ENCODE measurements at places on chromosomes 7 and 10.
A peak's percentile ranks its signal among the peaks of the same experiment; 100 is the strongest.

- DNase-seq: no peak
These were observed 29.5 kb downstream of the LYZL2 start for GRCh38 chr10:30600005-30600404.

- DNase-seq: no peak
These were observed 83.5 kb downstream of the SPDYE5 start for GRCh38 chr7:75575488-75576121.

DNA sequence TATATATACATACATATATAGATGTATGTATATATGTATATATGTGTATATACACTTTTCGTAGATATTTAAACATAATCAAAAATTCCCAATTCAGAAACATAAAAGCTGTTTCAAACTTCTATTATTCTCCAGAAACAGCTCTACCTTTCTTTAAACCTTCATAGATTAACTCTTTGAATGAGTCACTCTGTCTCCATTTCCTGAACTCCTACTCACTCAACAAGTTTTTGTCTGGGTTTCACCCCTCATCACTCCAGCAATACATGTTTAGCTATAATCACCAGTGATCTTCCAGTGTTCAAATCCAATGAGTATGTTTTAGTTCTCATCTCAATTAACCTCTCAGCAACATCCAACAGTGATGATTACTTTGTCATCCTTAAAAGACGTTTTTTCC is 9.6 kb downstream of the DGKB start:
- DNase-seq: no peak

DNA sequence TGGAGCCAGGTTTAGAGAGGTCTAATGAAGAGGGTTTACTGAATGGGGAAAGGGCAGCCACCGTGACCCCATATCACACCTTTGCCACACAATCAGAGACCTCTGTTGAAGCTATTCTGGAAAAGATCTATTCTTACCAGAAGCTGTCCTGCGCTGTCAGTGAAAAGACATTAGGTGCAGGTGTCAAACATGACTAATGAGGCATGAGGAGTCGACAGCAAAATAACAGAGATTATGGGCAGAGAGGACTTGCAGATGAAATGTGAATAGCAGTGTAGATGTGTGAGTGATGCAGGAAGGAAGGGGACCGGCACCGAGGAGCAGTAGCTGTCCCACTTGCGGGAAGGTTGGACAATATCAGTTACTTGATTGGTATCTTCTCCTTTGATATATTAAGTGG is 627.7 kb upstream of the GALNT17 start:
- DNase-seq: no peak

DNA sequence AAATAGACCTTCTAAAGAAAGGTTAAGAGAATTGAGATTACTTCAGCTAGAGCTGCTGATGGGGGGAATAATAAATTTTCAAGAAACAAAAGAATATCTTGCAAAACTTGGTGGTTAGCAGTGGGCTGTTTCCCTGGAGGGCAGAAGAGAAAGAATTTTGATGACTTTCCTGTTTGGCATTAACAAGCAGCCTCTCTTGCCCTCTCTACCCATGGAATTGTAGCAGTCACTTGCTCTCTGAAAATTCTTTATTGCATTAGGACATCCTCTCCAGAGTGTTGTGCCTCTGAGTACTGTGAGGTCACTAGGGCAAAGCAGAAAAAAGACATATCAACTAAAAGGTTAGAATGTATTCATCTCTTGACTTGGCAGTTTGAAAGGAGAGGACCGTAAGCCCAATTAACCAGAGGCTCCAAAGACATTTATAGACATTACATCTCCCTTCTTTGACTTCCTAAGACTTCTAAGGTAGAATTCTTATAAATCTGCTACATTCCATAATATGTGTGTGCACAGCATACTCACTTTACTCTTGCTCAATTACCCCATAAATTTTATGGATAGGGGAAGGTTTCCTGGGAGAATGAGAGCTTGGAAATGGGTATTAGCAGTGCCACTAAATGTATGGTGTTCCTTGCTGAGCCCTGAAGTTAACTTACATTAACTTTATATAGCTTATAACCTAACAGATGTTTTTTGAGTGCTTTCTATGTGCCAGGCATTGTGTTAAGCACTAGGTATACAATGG is 215.3 kb downstream of the KIF20B start:
- DNase-seq: no peak

- no peak for DNase-seq
These were observed 12.2 kb downstream of the DOCK4 start for GRCh38 chr7:112193915-112194502.

DNA sequence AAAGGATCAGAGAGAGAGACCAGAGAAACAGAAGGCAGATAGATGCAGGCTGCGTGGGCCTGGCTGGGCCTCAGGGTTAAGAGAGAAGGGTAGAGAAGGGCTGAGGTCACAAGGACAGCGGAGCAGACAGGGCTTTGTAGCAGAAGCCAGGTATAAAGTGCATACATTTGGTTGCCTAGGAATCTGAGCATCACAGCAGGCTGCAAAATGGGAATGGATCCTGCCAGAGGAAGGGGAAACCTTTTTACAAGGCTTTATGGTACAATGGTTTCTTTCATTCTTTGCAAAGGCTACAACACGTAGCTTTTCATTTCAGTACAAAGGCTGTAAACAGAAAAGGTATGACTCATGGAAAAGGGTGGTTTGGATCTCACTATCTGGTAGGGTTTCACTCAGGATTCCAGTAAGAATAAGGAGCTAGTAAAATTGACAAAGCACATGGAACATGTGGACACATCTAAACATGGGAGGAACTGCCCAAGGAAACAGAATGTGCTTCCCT is 275.1 kb downstream of the DOCK4 start:
- no peak for DNase-seq

DNA sequence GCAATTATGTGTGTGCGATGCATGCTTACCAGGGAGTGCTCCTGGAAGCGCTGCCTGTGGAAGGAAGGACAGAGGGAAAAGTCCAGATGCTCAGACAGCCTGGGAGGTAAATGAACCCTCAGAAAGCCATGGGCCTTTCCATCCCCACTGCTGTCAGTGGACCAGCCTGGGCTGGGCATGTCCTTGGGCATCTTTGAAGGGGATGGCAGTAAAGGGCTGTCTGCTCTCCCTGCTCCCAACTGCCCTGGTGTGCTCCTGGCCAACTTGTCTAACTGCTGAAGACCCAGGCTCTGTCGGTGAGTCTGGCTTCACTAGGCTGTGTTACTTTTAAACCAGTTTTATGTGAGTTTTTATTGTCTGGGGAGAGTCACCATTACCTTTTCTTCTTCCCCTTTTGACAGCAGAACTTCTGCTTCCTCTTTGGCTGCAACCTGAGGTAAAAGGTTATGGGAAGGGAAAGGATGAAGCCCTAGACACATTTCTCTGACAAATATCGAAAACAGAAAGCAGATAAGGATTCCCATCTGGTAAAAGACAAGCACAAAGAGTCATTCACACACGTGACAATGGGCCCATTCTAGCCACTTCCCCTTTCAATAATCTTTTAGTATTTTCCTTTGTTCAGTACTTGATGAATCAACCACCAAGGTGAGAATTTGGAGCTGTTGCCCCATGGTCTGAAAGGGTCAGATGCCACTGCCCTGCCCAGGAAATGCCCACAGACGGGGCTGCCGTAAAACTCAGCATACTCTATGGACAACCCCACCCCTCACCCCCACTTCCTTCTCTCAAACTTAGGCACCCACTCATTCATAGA is 27.6 kb upstream of the PIK3AP1 start:
- DNase-seq: peak; percentile 18

DNA sequence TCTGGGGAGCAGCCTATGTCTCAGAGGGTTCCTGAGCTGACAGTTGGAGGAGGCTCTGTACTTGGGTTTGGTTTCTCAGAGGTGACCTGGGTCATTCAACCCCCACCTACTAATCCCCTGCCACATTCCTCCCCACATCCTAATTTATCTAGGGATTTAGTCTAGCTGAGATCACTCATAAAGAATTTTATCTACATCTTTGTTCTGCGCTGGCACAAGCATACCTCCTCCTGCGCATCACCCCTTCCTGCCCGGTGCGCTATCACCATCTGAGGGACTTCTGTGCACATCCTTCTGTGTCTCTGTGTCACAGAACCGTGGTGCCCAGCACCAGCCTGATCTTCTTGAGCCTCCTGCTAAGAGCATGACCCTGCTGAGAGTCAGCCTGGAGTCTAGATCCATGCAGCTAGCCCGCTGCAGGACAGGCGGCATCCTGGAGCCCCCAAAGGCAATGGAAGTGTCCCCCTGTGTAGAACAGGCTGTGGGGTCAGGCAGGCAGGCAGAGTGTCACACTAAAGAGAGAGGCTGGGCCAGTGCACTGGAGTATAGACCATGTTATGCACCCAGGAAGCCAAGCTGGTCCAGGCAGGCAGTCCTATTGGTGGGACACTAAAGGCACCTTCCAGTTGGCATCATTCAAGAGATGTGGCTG is 63.6 kb downstream of the ARHGAP22 start:
- no peak for DNase-seq

DNA sequence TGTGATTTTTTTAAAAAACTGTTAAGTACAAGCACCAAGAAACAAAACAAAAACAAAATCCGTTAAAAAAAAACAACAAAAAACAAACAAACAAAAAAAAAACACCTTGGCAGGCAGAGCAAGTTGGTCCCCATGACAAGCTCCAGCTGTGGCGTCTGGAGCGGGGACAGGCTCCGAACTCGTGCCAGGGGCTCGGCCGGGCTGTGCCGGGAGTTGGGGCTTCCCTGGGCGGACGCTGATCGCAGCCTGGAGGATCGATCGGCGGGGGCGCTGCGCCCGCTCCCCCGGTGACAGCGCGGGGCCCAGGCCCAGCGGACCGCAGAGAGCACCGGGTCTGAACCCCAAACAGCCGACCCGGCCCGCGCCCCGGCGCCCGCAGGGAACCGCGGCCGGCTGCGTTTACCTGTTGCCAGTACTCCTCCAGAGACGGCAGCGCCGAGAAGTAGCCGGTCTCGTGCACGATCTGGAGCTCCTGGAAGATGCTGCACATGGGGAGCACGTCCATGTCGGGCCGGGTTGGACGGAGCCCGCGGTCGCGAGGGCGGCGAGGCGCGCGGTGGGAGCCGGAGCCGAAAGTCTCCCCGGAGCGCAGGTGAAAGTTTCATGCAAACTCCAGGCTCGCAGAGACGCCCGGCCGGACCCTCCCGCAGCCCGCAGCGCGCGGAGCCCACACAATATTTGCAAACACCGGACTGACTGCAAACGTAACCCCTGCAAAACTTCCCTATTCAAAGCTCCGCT is at the start of gene KLF6:
TSS of gene KLF6 (minus strand) at position 700 of the 741 bp plus-strand sequence. CDS start at position 505, 195 bp downstream.
- DNase-seq: peak; percentile 70

GRCh38 chr7:115223959-115224358 is 302.1 kb downstream of the MDFIC start:
- no peak for DNase-seq

DNA sequence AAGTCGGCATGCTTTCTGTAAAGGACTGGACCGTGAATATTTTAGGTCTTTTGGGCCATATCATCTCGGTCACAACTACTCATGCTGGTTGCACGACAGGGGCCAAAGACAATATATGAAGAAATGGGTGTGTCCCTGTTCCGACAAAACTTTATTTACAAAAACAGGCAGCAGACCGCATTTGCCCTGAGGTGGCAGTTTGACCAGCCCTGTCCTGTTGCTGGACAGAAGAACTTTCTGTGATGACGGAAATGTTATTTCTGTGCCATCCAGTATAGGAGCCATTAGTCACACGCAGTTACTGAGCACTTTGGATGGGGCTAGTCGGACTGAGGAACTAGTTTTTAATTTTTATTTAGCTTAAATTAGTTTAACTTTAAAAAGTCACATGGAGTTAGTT is 112.8 kb upstream of the CARD11 start:
- DNase-seq: no peak

- DNase-seq: peak; percentile 61
These were observed 64.6 kb downstream of the ALOX5 start for GRCh38 chr10:45438466-45439090.

- no peak for DNase-seq
These were observed 42.4 kb downstream of the STRA8 start for GRCh38 chr7:135275971-135276580.

GRCh38 chr10:49009199-49009979 is 69.7 kb upstream of the LRRC18 start:
- DNase-seq: no peak

- no peak for DNase-seq
These were observed 31.8 kb downstream of the DNMBP start for GRCh38 chr10:99977916-99978315.

DNA sequence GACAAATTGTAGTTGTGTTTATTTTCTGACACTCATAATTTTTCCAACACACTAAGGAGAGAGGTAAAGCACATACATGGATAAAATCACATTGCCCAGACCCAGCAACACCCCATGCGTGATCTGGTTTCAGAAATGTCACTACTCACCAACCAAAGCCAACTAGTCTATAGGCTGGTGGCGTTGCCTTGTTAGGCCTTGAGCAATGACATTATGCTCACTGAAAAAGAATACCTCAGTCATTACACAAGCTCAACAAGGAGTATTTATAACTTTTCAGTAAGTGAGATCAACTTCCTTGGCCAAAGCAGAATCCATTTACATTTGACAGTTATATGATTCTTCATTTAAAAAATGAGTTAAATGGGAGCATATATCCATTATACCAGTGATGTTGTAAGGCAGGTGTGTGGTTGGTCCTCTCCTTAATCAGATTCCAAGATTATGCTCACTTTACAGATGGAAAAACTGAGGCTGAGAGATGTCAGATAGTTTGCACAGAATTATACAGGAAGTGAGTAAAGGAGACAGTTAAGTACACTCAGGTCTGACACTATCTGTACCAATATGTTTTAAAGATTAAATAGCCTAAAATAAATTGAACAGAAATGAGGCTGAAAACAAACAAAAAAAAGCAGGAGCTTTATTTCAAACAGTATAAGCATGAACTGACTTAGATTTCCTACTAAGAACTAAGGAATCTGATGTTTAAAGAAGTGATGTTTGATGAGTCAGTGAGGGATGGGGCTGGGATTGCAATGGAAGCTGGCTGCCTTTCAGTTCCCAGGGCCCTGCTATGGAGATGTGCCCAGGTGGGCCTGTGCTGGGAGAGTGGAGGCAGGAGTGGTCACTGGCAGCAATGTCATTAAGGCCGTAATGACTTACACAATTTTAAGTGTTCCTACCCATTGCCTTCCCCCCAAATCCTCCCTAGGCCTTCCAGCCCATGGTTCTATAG is 118.3 kb downstream of the RAPGEF5 start:
- DNase-seq: no peak

GRCh38 chr10:132900211-132900756 is 42.1 kb downstream of the CFAP46 start:
- no peak for DNase-seq
